ENCODE measurements at places on chromosomes 2 and 18. TPM values are rescaled to one million over a fixed set of nuclear protein-coding genes. Genes with fewer than 3 reads are reported as not detected.

RAB31 gene
- total RNA-seq, result 28.8 TPM

KCNJ3 gene
- not detected for total RNA-seq

PGAP1 gene
- 4.4 TPM for total RNA-seq

LIMS4 gene
- 0.77 TPM for total RNA-seq

CHRND gene
- not detected for total RNA-seq

RAPGEF4 gene
- total RNA-seq, result 1.9 TPM

ABCB6 gene
- total RNA-seq, result 61.6 TPM

SLC19A3 gene
- total RNA-seq, result under 0.01 TPM

KIF5C gene
- total RNA-seq, result 0.26 TPM

All from bronchial smooth muscle cell (primary cell).